ENCODE measurements at places on chromosomes 6 and 20.

- DNase-seq, result no peak
These were observed 804.5 kb upstream of the CITED2 start for GRCh38 chr6:140178935-140179334.

DNA sequence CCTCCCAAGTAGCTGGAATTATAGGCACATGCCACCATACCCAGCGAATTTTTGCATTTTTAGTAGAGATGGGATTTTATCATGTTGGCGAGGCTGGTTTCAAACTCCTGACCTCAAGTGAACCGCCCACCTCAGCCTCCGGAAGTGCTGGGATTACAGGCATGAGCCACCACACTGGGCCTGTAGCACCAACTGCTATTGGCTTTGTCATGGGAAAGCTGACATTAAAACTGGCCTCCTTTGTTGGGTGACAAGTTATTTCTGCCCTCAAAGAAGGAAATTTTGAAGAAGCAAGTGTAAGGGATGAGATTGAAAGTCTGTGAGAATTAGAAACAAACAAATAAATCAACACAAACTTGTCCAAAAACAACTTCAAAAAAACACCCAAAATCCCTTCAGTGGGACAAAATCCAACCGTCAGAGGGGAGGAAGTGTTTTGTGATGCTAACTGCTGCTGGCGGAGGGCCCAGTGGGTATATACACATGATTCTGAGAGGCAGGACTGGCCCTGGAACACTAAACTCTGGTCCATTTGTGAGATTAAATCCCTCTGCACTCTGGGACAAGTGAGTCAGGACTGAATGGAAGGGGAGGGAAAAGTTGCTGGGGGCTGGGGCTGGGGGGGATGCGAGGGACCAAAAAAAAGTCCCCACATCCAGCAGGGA lies 87.5 kb upstream of the NAA20 start:
- DNase-seq, result no peak

DNA sequence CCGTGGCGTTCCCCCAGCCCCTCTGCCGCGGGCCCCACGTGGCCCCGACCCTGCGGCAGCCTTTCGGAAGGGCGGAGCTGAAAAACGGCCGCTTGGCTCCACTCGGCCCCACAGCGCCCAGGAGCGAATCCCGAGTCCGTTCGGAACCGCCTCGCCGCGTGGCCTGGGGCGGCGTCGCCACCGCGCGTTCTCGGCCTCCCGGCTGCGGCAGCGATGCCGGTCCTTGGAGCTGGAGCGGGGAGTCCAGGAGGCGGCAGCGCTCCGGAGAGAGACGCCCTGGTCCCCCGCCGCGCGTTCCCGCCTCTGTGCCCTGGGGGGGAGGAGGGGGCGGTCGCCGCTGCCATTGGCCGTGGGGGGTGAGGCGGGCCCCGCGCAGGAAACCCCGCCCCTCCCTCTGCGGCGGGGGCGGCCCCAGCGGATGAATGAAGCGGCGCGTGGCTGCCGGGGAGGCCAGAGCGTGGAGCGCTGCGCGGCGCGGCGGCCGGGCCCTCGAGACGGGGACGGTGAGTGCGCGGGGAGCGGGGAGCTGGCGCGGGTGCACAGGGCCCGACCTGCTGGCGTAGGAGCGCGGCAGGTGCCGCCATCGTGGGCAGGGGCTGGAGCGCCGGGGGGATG lies at the start of gene SLCO4A1:
Gene SLCO4A1 (plus strand): TSS at position 453 of the 615 bp plus-strand sequence. CDS start 13,952 bp downstream, outside the sequence.
- DNase-seq, result peak; percentile 67

GRCh38 chr6:168002804-168003203 lies 5.3 kb downstream of the KIF25 start:
- no peak for DNase-seq

DNA sequence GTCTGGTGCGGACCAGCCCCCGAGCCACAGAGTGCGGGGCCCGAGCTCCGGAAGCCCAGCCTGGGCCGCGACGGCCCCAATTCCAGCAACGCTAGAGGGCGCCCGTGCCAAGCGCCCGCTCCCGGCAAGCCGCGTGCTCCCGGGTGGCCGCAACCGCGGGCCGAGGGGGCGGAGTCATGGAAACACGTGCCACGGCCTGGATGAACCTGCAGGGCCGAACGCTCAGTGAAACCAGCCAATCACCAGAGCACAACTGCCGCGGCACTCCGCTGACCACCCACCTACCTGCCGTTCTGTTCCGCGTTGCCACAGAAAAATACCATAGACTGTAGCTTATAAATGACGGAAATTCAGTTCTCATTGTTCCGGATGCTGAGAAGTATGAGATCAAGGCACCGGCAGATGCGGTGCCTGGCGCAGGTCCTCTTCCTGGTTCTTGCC lies 85.7 kb upstream of the FOXC1 start:
- DNase-seq, result no peak

- no peak for DNase-seq
These were observed 206.0 kb downstream of the ERMARD start for GRCh38 chr6:169957351-169957963.

GRCh38 chr20:51284176-51284575 lies 258.3 kb downstream of the NFATC2 start:
- no peak for DNase-seq

GRCh38 chr6:35019171-35019570 lies 122.0 kb downstream of the TCP11 start:
- DNase-seq, result no peak

- DNase-seq, result no peak
These were observed 2.4 kb upstream of the GCLC start for GRCh38 chr6:53547166-53547810.

- no peak for DNase-seq
These were observed 111.3 kb downstream of the SIM1 start for GRCh38 chr6:100353276-100354015.

DNA sequence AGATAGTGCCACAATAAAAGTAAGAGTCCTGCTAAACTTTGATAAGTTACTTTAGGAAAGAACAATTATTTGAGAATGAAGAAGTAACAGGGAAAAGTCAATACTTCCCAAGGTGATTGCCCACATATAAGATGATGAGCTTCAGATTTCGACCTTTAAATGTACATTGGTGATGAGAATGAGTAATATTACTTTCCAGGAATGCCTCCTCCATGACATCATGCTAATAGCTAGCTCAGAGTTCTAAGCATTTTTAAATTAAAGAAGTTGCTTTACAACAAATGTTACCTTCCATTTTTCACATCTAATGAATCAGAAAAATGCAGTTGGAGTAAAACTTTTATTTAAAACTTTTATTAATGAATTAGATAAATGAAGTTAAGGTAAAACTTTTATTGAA lies 22.5 kb upstream of the OPN5 start:
- DNase-seq, result no peak

GRCh38 chr20:47430862-47431588 lies 70.7 kb upstream of the NCOA3 start:
- DNase-seq, result no peak

- no peak for DNase-seq
These were observed 21.2 kb upstream of the SNRPB2 start for GRCh38 chr20:16708602-16709001.

DNA sequence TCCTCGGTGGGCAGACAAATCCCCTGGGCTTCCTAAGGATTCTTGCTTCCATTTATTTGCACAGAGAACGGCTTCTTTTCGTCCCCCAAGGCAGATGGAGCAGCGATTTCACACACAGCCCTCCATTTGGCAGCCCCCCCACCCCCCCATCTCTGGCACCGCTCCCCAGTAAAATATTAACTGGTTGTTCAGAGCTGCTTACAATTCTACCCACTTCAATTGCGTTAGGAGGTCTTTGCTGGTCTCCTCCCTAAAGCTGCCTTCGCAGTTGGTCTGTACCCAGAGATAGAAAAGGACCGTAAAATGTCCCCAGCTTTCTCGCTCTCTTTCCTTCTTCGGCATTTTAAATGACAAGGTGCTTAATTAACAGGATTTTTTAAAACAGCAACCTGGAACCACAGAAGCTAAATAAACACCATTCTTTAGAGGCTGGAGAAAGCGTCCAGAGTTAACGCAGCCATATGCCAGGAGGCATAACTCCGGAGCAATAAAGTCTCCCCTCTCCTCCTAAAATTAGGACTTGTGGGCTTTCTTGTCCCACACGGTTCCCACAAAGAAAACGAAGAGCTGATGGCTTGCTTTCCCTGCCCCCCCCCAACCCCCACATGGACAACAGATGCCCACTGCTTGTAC lies 1.7 kb upstream of the ZMYND8 start:
- no peak for DNase-seq

GRCh38 chr6:120274547-120274946 lies 925.0 kb upstream of the MAN1A1 start:
- no peak for DNase-seq

GRCh38 chr20:19881080-19881840 lies 123.2 kb downstream of the RIN2 start:
- no peak for DNase-seq

DNA sequence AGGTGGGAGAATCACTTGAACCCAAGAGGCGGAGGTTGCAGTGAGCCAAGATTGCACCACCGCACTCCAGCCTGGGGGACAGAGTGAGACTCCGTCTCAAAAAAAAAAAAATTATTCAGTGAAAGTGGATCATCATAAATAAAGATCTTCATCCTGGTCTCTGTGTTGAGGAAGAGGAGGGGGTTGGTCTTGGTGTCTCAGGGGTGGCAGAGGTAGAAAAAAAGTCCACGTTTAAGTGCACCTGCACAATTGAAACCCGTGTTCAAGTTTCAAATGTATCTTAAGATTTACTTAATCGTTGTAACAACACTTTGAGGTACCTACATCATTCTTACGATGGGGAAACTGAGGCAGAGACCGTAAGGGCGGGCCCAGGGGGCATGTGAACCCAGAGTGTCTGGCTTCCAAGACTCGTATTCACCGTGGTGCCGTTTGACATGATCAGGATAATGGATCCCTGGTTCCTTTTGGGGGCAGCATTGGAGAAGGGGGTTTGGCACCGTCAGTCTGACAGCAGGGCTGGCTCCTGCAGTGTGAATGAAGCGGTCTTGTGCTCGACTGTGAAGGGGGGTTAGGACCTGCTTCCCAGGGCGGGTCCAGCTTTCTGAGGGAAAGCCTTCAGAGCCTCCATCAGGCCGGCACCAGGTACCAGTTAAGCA lies 32.9 kb upstream of the ID1 start:
- DNase-seq, result no peak

DNA sequence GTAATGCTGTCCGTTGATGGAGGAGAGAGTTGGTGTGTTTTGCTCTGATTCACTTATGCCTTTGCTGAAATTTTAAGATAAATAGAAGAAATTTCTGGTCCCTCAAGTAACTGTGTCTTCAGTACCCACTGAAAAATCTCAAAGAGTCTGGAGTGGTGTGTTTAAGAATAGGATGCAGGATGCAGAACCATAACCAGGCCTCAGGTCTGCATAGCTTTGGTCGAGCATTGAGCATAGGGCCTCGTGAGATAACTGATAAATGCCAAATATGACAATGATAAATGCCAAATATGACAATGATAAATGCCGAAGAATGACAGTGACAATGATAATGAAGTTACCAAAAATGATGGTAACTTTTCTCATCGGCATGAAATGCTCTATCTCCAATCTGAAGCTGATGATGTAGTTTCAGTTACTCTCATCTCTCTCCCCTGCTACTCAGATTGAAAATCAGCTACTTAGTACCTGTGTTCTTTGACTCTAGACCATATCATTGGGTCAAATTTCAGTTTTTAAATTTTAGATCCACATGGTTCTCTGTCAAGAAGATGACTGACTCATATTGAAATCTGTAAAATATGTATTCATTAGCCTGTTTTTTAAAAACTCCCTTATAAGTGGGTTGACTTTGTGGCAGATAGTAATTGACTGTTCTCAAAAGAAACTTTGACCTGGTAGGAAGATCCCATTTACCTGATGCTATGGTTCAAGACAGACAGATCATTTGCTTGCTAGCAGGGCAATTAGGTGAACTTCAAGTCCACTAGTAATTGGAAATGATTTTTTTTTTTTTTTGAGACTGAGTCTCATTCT lies 96.6 kb downstream of the SLC16A10 start:
- DNase-seq, result no peak

DNA sequence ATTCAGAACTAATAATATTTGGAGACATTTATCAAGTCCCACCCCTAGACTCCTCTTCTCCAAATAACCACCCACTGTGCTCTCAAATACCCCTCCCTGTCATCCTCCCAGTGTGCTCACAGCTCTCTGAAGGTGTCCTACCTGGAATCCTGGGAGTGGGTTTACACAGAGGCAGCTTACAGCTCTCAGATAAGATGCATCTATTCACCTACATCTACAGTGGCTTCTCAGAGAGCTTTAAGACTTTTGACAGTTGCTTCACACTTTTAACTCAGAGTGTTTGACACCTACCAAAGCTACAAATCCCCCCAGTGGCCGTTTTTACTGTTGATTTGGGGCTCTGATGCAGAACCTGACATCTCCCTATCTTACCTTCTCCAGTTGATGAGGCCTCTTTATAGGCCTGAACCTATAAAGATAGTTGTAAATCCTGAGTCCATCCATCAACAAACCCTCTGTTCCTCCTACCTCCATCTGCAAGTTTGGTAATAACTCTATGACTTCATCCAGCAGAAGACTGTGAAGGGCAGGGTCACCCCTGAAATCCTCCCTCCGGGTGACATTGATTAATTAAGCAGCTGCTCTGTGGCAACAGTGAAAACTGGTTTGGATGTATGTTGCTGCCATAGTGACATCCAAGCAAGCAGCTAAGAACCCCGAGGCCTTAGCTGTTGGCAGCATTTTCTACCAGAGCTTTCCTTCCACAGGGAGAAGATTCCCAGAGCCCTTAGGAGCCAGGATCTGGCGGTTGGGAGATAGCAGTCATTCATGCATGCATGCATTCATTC lies 226.1 kb upstream of the RREB1 start:
- no peak for DNase-seq

DNA sequence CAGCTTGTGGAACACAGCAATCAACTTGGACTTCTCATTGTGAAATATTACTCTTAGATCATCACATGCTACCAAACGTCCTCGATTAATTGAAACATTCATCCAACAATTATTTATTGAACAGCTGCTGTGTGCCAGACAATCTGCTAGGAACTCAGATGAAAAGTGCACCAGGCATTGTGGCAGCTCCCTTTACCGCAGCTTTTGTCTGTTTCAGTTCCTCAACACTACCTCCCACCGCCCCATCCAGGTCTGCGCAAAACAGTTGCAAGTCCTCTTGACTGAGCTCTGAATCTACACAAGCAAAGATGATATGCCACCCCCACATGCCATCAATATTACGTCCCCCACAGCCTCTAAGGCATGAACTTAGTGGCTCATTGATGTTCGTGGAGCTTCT lies 1094.4 kb upstream of the MAP3K7 start:
- no peak for DNase-seq
